ENCODE measurements at places on chromosomes 7 and 10.

DNA sequence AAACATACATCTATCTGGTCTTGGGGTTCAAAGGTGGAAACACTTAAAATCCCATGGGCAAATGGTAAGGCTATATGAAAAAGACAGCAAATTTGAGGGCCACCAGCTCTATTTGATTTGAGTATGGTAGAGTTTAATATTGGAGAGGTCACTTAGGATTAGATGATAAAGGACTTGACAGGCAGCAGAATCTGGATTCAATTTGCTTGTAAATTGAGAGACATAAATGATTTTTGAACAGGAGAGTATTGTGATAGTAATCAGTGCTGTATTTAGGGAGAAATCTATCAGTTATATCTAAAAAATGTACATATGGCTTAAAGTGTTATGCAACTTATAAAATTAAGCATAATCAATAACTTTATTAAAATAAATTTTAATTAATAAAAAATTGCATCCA is 155.2 kb downstream of the SEMA3A start:
- no peaks in the 10 kb centered on the region for H3K36me3 ChIP-seq
- H3K4me3 ChIP-seq = no peak overlapping the region
- H3K27ac ChIP-seq = no peak overlapping the region
- no peaks in the 10 kb centered on the region for H3K4me1 ChIP-seq

DNA sequence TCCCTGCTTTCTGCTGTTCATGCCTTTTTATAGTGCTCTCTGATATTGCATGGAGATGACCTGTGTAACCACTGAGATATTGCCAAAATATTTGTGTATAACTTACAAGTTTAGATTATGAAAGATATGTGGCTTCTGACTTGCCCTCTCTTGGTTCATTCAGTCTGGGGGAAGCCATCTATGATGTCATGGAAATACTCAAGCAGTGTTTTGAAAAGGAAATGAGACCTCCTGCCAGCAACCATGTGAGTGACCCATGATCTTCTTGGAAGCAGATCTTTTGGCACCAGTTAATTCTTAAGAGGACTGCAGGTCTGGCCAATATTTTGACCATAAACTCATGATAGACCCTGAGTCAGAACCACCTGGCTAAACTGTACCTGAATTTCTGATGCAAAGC is 183.0 kb downstream of the THSD7A start:
- no peaks in the 10 kb centered on the region for H3K27me3 ChIP-seq
- no peak for DNase-seq
- no peak overlapping the region for H3K4me3 ChIP-seq
- H3K4me1 ChIP-seq = no peaks in the 10 kb centered on the region

GRCh38 chr7:111005445-111005844 is 85.5 kb upstream of the LRRN3 start:
- H3K4me3 ChIP-seq = no peak overlapping the region
- H3K27me3 ChIP-seq = no peaks in the 10 kb centered on the region
- no peaks in the 10 kb centered on the region for H3K36me3 ChIP-seq
- H3K4me1 ChIP-seq = no peaks in the 10 kb centered on the region
- no peak for DNase-seq
- H3K27ac ChIP-seq = no peak overlapping the region

GRCh38 chr10:69789164-69789576 is 12.5 kb upstream of the COL13A1 start:
- H3K4me1 ChIP-seq = peaks cover 10% of the 10 kb centered on the region
- peak overlapping the region; percentile 74 for H3K27ac ChIP-seq
- DNase-seq = no peak
- no peak overlapping the region for H3K4me3 ChIP-seq
- no peaks in the 10 kb centered on the region for H3K36me3 ChIP-seq
- no peaks in the 10 kb centered on the region for H3K27me3 ChIP-seq

- H3K27ac ChIP-seq = no peak overlapping the region
- H3K4me3 ChIP-seq = no peak overlapping the region
- H3K36me3 ChIP-seq = peaks cover 52% of the 10 kb centered on the region
- no peaks in the 10 kb centered on the region for H3K27me3 ChIP-seq
Measured at GRCh38 chr7:44061645-44062179, 3.7 kb downstream of the PGAM2 start.

- no peaks in the 10 kb centered on the region for H3K4me1 ChIP-seq
- H3K36me3 ChIP-seq = no peaks in the 10 kb centered on the region
- H3K27ac ChIP-seq = no peak overlapping the region
- DNase-seq = peak; percentile 25
- no peak overlapping the region for H3K4me3 ChIP-seq
Measured at GRCh38 chr10:62582804-62583208, 208.6 kb downstream of the ZNF365 start.

GRCh38 chr10:28719789-28720436 is 42.6 kb downstream of the BAMBI start:
- no peak for DNase-seq
- H3K36me3 ChIP-seq = no peaks in the 10 kb centered on the region
- H3K4me3 ChIP-seq = no peak overlapping the region
- H3K27me3 ChIP-seq = no peaks in the 10 kb centered on the region
- peaks cover 8% of the 10 kb centered on the region for H3K4me1 ChIP-seq

GRCh38 chr10:14541379-14541778 is 210.7 kb upstream of the FRMD4A start:
- H3K4me1 ChIP-seq = peaks cover 9% of the 10 kb centered on the region
- no peaks in the 10 kb centered on the region for H3K36me3 ChIP-seq
- no peaks in the 10 kb centered on the region for H3K27me3 ChIP-seq
